ENCODE measurements at places on chromosomes 7 and 10.
A peak's percentile ranks its signal among the peaks of the same experiment; 100 is the strongest.

GRCh38 chr7:56188823-56189346 is 72.7 kb upstream of the NUPR2 start:
- no peak for DNase-seq

- DNase-seq = no peak
Measured at GRCh38 chr7:28748933-28749584, 209.1 kb downstream of the TRIL start.

DNA sequence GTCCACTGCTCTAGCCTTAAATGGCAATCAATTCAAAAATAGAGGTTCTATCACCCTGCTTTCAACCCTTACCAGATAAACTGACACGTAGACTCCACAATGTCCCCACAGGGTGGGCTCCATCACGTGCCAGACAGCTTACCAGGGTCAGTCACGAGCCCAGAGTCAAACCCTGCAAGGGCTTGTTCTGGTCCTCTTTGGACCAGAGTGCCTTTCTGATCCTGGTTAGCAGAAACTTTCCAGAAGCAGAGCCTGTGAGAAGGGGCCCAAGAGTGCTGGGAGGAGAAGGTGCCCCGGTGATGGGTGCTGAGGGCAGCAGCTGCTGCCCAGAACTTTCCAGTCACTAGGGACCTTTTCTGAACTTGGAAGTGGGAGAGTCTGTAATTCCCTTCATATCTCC is 354 bp upstream of the GIMAP5 start:
- peak; percentile 21 for DNase-seq

DNA sequence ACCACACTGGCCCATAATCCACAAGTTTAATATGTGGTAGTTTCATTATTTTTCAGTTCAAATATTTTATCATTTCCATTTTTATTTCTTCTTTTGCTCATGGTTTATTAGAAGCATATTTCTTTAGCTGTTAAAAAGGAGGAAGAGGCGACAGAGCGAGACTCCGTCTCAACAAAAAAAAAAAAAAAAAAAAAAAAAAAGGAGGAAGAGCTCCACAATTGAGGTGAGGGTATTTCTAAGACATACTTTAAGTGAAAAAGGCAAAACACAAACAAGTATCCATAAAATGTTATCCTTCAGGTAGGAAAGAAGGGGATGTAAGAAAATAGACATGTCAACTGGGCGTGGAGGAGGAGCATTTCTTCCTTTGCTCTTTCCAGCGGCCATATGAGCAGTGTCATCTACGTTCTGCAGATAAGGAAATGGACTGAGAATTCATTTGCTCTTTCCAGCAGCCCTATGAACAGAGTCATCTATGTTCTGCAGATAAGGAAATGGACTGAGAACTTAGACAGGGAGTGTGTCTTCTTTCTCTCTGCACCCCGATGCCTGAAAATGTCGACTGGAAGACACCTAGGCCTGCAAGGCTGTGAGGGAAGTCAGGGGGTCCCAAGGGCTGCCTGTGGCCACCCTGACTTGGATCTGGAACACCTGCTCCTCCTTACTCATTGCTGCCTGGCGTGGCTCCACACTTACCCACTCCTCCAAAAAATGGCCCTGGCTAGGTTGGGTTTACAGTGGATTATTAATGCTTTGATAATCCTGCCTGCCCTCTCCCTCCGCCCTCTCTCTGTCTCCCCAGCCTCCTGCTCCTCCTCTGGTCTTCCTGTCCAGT is 18.9 kb upstream of the RAMP3 start:
- no peak for DNase-seq

- no peak for DNase-seq
Measured at GRCh38 chr10:118112543-118113125, 65.9 kb upstream of the RAB11FIP2 start.

DNA sequence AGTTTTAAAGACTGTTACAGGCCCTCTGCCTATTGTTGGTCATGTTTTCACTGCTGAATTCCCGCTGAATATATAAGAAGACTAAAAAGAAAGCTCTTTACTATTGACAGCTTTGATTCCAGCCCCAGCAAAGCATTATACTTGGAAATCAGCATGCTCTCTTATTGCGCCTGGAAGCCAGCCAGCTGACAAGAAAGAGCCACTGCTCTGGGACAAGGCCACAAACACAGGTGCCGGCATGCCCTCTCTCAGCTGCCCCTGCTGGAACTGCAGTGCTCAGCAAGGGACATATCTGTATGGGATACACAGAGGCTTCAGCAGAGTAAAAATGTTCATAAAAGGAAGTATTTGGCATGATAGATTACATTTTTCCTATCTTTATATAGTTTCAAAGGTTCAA is 523.9 kb downstream of the ADRA2A start:
- DNase-seq = no peak

DNA sequence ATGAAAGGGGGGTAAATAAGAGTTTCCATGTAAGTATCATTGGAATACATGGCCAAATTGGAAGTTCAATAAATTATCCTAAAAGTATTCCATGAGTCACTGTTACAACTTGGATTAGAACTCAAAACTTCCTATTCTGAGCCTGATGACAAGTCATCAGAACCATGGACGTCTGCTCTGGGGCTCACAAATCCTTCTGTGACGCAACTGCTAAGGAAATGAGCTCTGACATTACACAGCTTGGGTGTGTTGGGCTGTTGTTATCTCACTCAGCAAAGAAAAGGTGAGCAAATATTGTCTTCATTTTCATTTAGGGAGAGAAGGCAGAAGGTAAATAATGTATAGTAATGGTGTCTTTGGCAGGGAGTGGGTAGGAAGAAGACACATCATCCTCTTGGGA is 214.8 kb upstream of the ADO start:
- no peak for DNase-seq

DNA sequence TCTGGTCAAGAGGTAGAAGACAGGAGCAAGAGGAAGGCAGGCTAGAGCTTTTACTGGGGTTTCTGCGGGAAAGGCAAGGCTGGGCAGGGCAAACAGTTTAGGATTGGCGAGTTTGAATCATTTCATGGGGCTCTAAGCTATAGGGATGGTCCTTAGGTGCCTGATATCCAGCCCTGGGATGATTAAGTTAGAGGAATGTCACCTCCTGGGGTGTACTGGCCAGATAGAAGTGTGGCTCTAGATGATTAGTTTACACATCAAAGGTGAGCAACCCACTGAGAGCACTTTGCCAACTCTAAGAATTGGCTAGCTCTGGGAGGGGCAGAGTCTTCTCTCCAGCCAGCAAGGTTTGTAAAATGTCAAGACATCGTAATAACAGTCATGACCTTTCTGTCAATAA is 52.4 kb downstream of the ZNF365 start:
- DNase-seq = no peak

DNA sequence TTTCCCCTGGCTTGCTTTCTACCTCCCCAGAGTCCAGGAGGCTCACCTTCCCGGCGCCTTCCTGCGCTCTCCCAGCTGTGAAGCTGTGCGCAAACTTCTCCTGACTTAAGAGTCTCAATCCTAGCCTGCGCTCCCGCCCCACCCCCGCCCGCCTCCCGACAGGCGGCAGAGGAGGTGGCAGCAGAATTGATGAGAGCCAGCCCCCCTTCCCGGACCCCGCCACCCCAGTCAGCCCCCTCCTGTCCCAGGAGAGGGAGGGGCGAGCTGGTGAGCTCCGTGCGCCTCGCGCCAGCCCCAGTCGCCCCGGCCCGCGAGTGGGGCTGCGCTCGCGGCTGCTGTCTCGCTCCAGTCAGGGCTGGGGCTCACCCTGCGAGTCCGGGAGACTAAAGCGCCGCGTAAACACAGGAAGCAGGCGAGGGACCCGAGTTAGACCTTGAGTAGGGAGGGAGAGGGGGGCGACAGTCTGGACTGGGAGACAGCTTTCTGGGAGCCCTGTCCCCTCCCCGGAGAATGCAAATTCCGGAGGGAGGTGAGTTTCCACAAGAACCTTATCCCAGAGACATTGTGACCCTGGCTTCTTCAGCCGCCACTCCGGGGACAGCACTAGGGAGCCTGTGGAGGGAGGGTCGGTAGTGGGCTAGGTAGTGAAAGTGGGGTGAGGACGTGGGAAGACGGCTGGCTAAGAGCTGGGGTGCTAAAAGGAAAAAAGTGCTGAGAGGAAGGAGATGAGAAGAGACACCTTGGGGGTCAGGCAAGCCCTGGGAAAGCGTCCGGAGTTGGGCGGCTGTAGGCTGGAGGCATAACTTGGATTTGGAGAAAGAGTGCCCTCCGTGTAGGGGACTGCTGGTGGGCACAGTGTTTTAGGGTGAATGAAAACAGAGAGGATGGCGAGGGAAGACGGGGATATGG is at the start of gene CALCR:
Gene CALCR (minus strand): TSS at position 79 of the 909 bp plus-strand sequence. CDS start 87,743 bp downstream, outside the sequence.
- no peak for DNase-seq

- DNase-seq = no peak
Measured at GRCh38 chr7:142104550-142105527, 6.7 kb upstream of the MGAM2 start.

DNA sequence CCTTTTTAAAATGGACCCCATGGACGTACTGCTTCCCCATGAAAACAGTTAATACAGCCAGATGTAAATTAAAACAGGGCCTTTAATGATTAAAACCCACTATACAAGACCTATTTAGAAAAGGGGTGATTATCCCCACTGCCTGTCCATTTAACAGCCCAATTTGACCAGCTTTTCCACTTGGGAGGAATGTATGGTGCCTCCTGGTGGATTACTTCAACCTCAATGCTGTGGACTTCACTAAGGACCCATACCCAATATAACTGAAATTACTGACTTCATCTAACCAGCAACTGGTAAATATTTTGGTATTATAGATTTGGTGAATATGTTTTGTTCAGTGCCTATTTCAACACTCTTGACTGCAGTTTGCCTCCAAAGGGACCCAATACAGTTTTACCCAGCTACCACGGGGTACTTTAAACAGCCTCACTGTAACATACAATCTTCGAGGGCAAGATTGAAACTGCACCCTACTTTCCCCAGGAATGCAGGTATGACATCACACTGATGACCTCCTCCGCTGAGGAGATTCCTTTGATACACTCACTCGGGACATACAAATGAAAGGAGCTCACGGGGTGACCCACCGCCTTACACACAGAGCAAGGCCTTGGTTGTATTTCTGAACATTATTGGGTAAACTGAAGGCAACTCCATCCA is 192.8 kb downstream of the DNAJC1 start:
- no peak for DNase-seq

GRCh38 chr10:18418541-18419215 is 232.7 kb downstream of the NSUN6 start:
- no peak for DNase-seq

DNA sequence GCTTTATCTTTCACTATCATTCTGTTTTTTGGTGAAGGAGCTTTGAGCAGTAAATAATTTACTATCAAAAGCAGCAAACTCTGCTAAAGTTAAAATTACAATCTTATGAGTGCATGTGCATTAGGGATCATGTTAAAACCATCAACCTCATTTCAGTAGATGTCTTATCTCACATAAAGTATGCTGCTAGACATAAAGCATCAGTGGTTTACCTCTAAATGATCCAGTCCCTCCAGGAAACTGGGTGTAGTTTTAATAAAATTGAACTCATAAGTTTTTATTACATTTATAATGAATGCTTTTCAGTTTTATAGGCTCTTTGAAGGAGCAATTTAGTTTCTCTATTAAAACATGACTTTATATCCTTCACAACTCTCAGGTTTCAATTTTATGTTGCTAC is 108.7 kb downstream of the LRRN3 start:
- DNase-seq = no peak

DNA sequence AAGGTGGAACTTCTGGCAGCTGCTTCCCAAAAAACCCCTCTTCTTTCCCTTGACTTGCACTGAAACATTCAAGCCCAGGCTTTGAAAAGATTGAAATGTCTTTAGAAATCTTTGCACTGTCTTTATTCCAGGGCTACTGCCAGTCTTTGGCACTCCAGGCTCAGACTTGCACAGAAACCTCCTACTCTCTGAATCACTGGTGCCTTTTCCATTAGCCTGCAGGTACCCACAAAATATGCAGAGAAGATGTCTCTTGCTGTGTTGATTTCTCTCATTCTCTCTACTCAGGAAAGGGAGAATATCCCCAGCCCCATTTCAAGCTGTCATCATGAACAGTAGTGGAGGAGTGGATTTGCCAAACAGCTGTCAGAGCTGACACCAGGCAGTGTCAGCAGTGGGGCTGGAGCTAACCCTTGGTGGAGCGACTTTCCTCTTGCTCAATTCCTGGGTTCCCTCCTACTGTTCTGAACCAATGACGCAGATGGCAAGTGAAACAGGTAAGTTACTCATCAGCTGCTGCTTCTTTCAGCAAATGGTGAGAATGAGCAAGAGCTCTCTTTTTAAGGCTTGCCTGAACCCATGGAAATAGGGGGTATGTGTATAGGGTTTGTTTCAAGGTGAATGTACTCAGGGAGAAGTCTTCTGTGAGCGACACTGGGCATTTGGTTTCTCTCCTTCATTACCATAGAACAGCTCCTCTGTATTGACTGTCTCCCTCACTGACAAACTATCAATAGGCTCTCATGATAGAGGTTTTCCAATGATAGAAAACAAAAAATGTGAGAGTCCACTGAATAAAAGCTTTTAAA is 362.4 kb downstream of the ADRA2A start:
- no peak for DNase-seq

DNA sequence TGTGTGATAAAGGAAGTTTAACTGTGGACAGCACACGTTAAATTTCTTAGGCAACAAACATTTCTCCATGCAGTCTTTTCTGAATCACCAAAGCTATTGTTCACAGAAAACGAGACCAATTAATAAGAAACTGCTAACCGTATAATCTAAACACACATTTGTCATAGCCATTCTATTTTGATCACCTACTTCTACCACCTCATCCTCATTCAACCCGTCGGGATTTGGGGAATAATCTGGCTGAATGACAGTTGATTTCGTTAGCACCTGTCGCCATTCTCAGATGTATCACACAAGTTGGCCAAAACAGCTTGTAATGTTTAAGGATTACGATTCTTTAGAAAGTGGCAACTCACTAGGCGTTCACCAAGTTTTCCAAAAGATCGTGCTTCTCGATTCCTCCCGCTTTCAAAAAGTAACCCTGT is 1.2 kb downstream of the EZH2 start:
- no peak for DNase-seq

DNA sequence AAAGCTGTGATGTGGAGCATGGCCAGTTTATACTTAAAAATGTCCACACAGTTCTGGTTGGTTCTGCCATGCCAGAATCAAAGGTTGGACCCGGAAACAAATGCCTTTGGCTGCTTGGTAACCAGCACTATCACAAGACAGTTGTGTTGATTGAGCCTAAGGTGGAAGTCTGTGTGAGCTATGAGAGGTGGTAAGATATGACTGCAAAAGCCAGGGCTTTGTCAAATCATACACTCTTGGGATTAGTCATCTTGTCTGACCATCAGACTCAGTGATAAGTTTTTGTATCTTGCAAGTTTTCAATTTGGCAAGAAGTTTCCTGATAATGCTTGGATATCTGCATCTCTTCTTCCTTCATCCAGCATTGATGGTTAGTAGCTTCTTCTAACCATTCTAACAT is 35.5 kb downstream of the GPR141 start:
- no peak for DNase-seq

DNA sequence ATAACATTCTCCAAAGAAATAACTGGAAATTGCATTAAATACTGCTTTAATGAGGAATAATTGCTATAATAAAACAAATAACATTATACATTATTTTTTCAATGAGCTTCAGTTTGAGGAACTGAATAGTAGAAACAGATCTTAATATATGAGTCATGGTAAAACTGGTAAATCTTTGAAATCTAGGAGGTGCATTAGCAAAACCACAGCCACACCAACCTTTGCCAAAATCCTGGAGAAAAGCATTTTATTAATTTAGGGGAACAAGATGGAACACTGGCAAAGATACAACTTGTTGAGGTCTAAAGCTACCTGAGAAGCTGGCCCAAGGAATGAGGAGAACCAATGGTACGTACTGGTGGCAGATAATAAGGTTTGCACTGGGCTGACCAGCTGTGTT is 5.4 kb upstream of the ASL start:
- DNase-seq = no peak

- DNase-seq = peak; percentile 9
Measured at GRCh38 chr7:2024567-2024918, 208.2 kb downstream of the MAD1L1 start.
